ENCODE measurements at places on chromosomes 3 and 15.

DNA sequence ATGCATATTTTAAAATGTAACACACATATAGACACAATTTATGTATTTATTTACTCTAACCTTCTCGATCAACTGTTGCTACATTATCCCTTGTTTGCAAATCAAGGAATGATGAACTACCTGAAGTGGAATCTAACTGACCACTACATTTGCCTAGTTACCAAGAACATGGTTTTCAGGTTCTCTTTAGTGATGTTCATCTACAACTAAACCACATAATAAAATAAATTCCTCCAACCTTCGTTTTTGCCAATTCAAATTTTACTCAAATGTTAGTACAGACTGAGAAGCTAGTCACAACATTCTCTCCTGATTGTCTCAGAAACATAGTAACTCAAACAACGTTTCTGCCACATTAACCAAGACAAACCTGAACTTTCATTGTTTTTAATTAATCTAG is 521.9 kb downstream of the FOXP1 start:
- no peak for DNase-seq

- DNase-seq: no peak
Observed at GRCh38 chr3:18217507-18218174, 207.5 kb downstream of the SATB1 start.

GRCh38 chr15:69323893-69324430 is 25.2 kb downstream of the PAQR5 start:
- no peak for DNase-seq

DNA sequence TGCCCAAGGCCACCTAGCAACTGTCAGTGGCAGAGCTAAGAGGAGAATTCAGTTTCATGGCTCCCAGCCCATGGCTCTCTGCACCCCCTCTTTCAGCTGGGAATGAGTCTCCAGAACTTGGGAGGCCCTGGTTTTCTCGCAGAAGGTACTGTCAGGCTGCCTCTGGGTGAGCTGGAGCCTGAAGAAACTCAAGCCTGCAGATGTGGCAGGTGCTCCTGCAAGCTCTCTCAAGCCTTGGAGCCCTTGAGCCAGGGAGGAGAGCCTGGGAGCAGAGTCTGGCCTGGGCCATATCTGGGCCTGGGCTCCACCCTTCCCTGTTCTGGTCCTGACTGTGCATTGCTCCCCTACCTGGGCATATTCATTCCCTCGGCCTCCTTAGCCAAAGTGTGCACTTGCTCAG is 74.4 kb upstream of the TLE3 start:
- DNase-seq: no peak

DNA sequence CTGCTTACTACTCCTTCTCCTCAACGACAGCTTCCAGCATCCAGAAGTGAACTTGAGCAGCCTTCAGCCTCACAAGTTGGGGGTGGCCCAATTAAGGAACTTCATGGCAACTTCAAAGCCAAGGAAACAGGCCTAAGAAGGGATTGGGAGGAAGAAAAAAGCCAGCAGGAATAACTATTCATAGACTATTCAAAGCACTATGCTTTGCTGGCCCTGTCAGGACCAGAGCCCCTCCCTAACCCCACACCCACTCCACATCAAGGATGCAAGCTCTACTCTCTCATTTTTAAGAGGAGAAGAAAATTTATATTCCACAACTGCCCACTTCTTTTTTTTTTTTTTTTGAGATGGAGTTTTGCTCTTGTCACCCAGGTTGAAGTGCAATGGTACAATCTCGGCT is 10.0 kb upstream of the PRKAR2A start:
- no peak for DNase-seq

- no peak for DNase-seq
Observed at GRCh38 chr3:15452156-15452555, 24.8 kb downstream of the EAF1 start.

GRCh38 chr3:165617134-165617533 is 220.1 kb downstream of the BCHE start:
- no peak for DNase-seq

DNA sequence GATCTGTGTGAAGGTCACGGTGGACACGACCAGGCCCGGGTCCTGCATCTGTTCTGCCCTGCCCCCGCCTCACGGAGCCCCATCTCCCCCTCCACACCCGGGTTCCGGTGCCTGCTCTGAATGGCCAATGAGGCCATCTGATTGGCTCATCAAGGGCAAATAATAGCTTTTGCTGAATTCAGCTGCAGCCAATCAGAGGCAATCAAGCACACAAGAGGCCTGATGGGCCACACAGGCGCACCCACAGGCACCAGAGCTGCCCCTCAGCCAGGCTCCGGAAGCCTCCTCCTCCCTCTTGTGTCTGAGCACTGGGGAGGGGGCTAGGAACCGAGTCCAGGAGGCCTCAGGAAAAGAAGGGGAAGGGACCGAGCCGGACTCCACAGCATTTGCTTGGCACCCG is 49.5 kb downstream of the CACNA2D2 start:
- no peak for DNase-seq

DNA sequence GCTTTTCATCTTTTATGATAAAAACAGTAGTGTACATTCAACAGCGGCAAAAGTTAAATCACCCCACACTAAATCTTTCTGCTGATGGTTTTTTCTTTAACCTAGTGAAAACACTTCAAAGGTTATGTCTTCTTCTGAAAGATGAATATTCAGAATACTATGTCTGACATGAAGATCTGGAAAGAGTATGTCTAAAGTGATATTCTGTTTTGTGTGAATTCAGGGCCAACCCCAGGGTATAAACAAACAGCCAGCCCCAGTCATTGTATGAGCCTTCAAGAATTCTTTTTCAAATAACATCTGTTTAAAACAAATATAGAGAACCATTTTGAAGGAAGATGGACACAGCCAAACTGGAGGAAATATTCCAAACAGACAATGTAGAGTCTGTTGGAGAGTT is 581.0 kb upstream of the NAALADL2 start:
- DNase-seq: no peak

- no peak for DNase-seq
Observed at GRCh38 chr3:126158016-126158911, 22.1 kb downstream of the ALDH1L1 start.

DNA sequence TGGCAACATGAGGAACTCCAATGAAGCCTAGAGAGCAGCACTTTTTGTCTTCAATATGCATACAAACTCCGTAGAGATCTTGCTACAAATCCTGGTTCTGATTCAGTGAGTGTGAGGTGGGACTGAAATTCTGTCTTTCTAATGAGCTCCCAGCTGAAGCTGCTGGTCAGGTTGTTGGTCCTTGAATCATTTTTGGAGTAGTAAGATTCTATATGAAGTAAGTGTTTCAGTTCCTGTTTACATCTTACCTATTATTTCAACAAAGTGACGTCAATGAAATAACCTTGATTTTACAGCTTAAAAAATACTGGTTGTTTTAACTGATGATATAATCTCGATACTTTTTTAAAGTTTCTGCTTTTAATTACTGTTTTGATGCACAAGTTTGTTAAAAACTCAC is 33.9 kb downstream of the SHQ1 start:
- DNase-seq: no peak

GRCh38 chr3:7568526-7569184 is 707.7 kb downstream of the GRM7 start:
- no peak for DNase-seq

- no peak for DNase-seq
Observed at GRCh38 chr15:58223432-58223831, 85.3 kb downstream of the AQP9 start.

GRCh38 chr3:126180477-126181397 is at the start of gene ALDH1L1:
ALDH1L1 (minus strand) TSS chr3:126180586; CDS start chr3:126160979, 19,607 bp downstream.
- DNase-seq: no peak

DNA sequence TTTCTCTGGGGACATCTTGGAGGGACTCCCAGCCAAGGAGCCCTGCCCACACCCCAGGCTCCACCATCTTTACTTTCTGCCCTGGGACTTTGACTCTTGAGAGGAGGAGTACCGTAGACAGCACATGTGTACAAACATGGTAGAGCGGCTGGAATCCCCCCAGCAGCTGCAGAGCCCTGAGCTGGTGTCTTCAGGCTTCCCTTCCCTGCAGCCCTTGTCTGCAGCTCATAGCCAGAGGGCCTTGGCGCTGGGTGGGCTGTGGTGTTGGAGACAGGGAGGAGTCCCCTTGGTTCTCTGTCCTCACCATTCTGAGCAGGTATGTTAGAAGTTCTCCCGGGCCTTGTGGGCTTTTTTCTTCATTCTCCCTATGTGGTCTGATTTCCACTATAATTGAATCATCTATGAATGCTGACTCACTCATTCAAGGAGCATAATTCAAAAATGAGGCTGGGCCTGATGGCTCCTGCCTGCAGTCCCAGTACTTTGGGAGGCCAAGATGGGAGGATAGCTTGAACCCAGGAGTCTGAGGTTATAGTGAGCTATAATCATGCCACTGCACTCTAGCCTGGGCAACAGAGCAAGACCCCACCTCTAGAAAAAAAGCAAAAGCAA is 97.8 kb upstream of the MEF2A start:
- DNase-seq: no peak

DNA sequence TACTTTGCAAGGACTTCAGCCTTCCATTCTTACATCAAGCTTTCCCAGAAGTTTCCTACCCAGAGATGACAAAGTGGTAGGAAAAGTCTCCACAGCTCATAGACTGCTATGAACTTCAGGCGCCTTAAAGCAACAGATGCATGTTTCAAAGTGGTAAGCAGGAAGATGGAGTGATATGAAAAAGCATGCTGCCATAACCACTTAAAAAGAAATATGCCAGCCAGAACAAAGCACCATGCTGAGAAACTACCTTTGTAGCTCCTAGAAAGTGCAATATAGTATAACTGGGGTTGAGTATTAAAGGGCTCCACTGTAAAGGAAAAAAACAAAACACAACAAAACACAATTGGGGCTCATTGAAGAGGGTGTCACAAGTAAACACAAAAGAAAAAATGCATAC is 192.4 kb upstream of the STRIT1 start:
- DNase-seq: no peak

GRCh38 chr3:185866555-185866954 is 41.7 kb upstream of the IGF2BP2 start:
- DNase-seq: no peak

DNA sequence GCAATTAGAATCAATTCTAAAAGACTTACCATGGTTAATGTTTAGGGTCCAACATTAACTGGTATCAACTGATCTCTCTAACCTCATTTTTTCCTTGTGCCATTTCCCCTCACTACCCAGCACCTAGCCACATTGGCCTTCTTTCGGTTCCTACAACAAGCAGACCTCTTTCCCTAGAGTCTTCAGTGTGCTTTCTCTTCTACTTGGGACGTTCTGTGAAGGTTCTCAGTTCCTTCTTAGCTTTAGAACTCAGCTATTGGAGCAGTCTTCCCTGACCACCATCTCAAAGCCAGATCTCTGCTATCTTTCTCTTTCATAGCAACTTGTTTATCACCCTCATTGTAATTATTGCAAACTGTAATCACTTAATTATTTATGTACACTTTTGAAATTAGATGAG is 31.5 kb upstream of the MINDY4B start:
- no peak for DNase-seq

DNA sequence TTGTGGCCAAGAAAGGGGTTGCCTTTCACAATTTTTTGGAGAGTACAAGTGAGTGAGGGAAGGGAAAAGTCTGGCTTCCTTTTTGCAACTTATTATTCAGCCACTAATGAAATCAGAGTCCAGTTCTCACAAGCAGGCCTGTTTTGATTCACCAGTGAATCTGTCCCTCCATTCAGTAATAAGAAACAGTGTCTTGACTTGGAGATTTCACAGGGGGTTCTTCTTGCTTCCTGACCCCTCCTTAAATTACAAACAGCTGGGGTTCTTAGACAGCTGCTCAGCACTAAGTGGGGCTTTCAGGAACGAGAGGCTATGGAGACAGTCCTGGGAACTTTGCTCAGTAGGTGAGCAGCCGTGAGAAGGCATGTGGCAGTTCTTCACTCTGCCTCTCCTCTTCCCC is 24.5 kb downstream of the SEMA3G start:
- no peak for DNase-seq

DNA sequence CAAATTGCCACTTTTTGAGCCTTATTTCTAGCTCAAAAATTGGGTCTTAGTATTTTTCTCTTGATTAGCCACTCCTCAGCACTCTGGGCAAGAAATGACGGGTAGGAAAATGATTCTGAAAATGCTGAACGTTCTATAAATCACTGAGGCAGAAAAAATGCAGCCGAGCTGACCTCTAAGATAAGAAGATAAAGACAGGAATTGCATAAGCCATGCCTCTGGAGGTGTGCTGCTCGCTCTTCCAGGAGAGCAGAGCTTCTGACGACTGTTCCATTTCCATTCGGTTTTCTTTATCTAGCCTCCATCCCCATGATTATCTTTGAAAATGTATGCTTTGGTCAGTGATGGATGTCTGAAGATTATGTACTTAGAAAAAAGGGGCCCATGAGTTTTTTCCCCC is 558.8 kb upstream of the ADAMTS9 start:
- DNase-seq: no peak
